Amniotic stem cell (primary cell): ENCODE measurements at places on chromosomes 3 and 15.

- DNase-seq: no peak
These were observed 84.5 kb downstream of the MEGF11 start for GRCh38 chr15:66169023-66169422.

- no peak for DNase-seq
These were observed 63.6 kb downstream of the KBTBD12 start for GRCh38 chr3:127978636-127979035.

DNA sequence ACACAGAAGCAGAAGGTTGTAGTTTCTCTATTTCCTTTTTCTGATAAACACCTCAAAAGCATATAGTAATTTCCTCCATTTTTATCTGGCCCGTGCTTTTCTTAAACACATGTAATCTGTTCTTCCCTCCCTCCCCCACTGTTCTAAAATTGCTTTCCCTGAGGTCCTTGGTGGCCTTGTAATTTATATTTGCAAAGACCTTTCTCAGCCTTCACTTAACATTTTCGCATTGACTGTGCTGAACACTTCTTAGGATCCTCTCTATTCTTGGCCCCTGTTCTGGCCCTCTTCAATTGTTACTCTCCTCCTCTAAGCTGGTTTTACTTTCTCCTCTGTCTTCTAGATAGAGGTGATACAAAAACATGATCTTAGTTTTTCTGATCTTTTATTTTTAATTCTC is 28.3 kb downstream of the GAP43 start:
- DNase-seq: no peak

GRCh38 chr15:80773122-80773551 is 6.0 kb upstream of the CEMIP start:
- no peak for DNase-seq

- no peak for DNase-seq
These were observed 609.7 kb downstream of the MCTP2 start for GRCh38 chr15:94840794-94841783.

DNA sequence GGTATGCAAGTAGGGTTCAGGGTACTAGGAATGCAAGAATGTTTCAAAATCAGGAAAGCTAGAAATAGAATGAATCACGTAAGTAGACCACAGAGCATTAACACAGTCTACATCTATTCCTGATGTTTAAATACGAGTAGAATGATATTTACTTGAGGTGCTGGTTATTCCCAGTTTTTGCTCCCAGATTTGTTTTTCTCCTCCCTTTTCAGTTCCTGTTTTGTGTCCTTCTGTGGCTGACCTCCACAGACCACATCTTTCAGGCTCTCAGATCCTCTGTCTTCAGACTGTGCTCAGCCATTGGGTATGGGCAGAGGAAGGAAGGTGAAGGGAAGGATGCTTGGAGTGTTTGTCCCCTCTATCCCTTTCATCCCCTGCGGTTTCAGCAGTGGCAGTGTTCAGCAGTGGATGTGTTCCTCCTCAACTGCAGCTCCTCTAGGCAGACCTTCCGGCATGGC is 276.6 kb downstream of the ZNF621 start:
- DNase-seq: no peak

DNA sequence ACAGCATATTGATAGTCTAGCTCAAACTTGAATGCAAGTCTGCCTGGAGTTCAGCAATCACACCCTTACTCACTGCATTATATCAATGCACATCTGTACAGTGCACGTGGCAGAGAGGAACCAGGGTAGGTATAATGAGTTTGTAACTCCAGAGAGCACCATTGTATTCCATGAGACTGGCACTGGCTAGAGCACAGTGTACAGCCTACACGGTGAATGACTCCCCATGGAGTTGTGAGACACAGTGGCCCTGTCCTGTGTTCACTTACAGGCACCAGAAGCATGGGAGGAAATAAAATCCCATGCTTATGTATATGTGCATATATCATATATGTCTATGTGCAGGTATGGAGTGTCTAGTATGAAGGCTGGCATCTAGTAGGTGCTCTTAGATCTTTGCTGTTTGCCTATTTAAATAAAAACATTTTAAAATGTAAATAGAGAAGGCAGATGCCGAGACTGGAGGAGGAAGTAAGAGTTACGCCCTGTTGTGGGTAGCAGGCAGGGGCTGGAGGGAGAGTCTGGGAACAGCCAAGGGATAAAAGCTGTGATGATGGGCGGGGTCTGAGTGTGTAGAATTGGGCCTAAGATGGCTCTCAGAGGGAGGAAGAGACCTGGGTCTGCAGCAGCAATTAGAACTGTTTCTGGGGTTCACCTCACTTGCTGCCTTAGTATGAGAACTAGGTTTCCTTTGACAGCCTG is 360.7 kb upstream of the ICE2 start:
- DNase-seq: no peak

DNA sequence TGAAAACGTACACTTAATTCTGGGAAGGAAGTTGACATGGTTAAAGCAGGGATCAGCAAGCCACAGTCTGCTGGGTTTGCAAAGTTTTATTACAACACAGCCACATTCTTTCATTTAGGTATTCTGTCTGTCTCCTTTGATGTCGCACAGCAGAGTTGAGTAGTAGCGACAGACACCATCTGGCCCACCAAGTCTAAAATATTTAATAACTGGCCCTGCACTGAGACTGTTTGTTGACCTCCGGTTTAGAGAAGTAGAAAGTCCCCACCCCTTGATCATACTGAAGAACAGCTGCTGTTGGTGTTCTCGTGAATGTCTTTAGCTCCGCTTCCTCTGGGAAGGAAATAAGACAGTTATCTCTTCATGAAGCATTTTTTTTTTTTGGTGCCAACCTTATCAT is 66.2 kb downstream of the MCTP2 start:
- DNase-seq: no peak

DNA sequence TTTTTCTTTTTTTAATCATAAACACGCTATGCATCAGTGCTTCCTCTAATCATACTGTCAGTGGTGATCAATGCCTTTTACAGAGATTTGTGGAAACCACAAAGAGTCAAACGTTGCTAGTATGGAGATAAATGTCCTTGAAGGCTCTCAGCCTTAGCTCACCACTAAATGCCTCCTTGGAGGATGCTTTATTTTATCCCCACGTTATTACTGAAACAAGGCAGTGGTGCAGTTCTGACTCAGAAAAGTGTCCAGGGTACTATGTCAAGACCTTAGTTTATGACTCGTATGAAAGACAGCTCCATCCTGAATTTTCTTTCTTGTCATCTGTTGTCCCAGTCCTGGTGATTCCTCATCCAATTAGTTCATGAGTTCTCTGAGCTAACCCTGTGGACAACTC is 1146.7 kb downstream of the IGSF11 start:
- no peak for DNase-seq

DNA sequence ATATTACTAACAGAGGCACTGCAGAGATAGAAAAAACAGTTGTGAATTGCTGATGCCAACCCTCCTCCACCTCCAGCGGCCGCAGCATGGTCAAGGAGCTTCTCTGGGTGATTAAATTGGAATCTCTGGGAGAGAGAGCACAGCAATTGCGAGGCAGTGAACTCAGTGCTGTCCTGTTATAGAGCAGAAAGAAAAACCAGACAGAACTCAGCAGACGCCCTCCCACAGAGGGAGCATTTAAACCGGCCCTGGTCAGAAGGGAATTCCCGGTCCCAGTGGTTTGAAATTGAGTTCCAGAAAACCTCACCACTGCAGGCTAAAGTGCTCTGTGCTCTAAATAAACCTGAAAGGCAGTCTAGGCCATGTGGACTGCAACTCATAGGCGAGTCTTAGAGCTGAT is 175.4 kb downstream of the SQOR start:
- DNase-seq: no peak

GRCh38 chr3:110198717-110199587 is 861.6 kb upstream of the DPPA4 start:
- DNase-seq: no peak

DNA sequence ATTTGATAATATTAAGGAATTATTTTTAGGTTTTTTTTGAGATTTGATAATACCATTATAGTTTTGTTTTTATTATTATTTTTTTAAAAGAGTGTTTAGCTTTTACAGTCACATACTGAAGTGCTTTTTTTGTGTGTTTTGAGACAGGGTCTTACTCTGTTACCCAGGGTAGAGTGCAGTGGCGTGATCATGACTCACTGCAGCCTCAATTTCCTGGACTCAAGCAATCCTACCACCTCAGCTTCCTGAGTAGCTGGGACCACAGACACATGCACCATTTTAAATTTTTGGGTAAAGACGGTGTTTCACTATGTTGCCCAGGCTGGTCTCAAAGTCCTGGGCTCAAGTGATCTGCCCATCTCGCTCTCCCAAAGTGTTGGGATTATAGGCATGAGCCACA is 73.0 kb downstream of the SUMF1 start:
- no peak for DNase-seq

- DNase-seq: no peak
These were observed 735.0 kb downstream of the PDCD6IP start for GRCh38 chr3:34533451-34533850.

GRCh38 chr15:92316586-92317295 is 76.9 kb upstream of the ST8SIA2 start:
- DNase-seq: no peak
